SW 1271 (cell line): ENCODE measurements at places on chromosomes 13 and 19.

DNA sequence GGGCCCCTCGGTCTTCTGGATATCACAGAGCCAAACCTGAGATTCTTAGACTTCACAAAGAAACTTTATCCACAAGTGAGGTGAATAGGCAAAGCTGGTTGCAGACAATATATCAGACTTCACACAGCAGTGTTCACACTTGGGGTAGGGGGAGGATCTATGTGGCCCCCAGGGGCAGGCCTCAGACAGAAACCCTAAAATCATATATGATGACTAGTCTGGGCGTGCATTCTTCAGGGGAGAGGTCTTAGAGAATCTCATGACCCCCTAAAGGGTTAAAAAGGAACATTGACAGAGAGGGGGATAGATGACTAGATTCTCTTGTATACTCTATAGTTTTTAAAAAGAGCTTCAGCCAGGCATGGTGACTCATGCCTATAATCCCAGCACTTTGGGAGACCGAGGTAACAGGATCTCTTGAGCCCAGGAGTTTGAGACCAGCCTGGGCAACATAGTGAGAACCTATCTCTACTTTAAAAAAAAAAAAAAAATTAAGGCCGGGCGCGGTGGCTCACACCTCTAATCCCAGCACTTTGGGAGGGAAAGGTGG is 2.8 kb downstream of the TYROBP start:
- no peak for DNase-seq

DNA sequence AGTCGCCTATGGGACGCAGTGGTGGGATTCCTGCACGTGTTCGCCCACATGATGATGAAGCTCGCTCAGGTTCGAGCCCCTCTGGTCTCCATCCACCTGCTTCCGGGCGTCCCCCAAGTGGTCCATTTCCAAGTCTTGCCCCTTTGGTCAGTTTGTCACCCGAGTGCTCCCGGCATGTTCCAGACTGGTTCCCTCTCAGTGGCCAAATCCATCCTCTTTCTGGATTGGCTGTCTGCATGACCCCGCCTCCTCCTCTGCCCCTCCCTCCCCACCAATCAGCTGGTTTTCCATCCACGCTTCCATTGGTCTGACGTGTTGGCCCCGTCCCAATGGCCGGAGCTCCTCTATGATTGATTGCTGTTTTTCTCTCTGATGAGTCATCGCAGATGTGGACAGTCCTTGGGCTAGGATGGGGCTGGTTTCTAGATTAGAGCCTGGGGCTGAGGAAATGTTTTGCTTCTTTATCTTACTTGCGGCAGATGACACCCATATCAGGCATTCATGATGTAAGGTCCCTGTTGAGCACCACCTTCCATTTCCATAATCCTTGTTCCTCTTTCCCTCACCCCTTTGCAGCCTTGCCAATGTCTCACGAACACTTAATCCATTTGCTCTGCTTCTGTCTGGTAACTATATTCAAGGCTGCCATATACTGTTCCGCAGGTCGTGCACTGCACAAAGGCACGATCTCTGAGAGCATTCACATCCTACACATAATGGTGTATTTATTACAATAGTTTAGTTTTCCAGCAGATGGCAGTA is 73.8 kb downstream of the MAP4K1 start:
- DNase-seq, result peak; percentile 32

- no peak for DNase-seq
Observed at GRCh38 chr19:18232540-18233223, 6.4 kb upstream of the PDE4C start.

- DNase-seq, result no peak
Observed at GRCh38 chr13:97561182-97561581, 127.2 kb downstream of the RAP2A start.

DNA sequence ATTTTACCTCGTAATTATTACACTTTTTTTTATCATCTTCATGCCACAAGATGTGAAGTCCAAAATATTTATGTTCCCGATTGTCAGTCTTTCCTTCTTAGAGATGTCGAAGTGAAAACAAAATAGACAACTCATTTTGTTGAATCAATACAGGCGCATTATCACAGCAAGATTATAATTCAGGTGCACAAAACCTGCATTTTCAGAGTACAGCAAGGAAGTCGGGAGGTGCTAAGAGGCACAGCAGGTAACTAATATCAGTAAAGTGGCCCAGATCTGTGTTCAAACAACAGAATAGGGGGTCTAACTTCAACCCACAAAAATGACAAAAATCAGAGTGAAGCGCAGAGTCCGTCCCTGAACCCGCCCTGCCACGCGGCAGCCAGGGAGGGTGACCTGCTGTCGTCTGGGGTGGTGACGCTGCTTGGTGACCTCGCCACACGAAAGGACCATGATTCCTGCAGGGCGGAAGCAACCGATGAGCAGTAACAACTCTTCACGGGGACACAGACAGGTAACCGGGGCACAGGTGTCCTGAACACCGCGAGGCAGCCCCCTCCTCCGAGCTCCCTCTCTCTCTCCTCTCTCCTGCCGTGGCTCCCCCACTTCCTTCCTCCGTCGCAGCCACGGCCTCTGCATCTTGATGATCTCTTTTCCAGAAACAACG is 50.9 kb upstream of the SPACA7 start:
- DNase-seq, result no peak

DNA sequence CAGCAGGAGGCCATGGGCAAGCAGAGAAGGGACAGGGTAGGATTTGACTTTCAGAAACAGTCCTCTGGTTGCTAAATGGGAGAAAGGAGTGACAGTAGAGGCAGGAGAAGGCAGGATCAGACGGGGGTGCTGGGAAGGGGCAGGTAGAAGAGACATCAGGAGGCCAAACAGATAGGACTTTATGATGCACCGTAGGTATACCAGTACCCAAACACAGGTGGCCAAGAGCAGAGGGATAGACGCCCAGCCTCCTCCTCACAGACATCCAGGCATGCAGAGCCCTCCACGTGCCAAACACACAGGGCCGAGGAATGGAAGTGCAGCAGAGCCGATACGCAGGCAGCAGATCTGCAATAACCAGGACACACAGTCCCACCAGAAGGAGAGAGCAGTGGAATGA is 1.3 kb upstream of the AXL start:
- no peak for DNase-seq

DNA sequence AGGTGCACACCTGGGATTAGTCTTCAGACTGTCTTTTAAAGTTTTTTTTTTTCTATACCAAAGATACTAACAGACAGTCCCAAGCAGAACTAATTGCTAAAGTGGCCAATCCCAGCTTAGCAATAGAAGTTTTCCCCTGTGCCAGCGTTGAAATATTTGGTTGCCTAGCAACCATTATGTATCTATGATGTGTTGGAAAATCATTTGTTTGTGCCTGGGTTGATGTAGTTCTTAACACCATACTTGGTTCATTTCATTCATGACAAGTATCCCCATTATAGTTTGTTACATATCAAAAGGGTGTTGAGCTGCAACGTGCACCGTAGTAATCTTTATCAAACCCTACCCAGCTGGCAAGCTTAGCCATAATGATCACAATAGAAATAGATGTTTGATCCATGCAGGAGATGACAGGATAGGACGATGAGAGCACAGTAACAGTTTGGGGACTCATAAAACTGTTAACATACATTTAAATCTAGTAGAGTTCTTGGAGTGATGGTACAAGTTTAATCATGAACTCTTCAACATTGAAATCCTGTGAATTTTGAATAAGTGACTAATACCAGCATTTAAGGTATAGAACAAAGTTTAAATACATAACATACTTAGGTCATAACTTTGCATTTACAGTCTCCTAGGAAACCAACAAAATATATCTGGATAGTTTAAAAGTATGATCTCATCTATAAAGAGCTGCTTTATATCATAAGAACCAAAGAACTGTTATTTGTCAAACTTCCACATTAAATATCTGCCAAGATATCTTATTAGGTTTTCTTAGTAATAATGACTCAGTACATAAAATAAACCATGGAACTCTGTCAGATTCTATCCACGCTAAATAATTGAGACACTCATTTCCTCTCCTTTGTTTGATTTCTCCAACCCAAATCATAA is 73.4 kb downstream of the MBNL2 start:
- peak; percentile 45 for DNase-seq

DNA sequence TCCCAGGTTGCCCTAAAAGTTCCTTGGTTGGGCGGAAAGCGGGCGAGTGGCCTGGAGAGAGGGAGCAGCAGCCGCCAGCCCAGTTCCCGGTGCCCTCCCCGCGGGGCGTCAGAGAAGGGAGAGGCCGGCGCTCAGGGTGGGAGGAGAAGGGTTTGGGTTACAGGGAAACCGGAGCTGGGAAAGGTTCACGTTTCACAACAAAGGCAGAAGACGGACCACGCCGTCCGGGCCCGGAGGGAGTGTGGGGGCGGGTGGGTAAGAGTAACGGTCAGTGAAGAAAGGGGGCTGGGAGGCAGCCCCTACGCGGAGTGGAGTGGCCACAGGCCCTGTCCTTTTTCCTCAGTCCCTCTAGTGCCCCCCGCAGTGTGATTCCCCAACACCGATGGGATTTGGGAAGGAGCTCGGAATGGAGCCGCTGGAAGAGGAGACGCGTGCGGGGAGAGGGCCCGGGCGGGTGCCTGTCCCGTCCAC is 1.6 kb downstream of the SIX5 start:
- no peak for DNase-seq

DNA sequence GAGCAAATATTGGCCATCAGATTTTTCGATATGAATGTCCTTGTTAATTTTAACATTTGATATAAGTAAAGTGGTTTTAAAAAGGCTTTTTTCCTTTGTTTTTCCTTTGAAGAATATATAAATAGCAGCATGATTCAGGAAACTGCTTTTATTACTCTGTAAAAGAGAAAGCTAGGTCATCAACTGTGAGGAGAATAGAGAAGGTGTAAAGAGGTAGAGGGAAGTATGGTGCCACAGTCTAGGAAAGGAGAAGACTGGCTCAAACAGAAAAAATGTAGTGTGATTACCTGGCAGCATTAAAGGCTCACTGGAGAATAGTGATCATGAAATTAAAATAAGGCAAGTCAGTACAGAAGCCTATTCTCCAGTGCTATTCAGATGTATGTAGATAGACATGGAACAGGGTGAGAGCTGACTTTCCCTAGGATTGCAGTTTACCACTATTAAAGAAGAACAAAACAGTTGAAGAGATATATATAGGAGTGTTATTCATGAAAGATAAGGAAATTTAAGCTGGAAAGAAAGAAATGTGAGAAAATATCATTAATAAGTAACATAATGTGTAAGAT is 1115.9 kb upstream of the PCDH9 start:
- no peak for DNase-seq

GRCh38 chr19:16516381-16516780 is 20.2 kb downstream of the C19orf44 start:
- no peak for DNase-seq

- no peak for DNase-seq
Observed at GRCh38 chr13:44874886-44875630, 114.2 kb downstream of the NUFIP1 start.

GRCh38 chr13:113283904-113284303 is 13.1 kb upstream of the LAMP1 start:
- DNase-seq, result no peak

DNA sequence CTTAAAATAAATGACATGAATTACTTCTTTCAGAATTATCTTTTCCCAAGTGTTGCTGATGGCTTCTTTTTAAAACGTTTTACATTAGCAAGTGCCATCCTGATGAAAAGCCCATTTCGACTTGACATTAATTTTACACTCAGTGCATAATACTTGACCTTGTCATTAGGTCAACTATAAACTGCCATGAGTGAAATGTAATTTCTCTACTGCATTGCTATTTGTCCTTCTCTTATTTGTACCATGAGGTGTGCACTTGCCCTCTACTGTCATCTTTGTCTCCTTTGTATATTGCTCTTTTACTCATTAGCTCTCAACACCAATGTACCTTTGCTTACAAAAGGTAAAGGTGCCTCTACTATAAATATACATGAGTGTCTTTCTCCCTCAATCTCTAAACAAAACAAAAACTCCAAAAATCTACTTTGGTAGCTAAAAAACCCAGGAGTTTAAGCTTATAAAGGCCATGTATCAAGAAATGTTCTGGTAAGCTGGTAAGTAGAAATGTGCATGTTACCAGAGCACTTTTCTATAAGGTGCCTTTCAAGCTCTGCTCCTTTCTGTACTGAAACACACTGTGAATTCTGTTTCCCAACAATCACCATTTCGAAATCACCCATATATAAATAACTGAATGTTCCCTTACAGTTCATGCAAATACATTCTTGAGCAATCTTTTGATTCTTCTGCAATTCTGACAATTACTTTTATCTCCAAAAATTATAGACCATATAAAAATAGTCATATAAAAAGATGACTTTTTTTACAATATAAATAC is 351.4 kb downstream of the SLITRK5 start:
- DNase-seq, result no peak

- DNase-seq, result no peak
Observed at GRCh38 chr13:76350399-76350798, 535.8 kb downstream of the KCTD12 start.

- no peak for DNase-seq
Observed at GRCh38 chr13:108185223-108185622, 30.1 kb downstream of the LIG4 start.

DNA sequence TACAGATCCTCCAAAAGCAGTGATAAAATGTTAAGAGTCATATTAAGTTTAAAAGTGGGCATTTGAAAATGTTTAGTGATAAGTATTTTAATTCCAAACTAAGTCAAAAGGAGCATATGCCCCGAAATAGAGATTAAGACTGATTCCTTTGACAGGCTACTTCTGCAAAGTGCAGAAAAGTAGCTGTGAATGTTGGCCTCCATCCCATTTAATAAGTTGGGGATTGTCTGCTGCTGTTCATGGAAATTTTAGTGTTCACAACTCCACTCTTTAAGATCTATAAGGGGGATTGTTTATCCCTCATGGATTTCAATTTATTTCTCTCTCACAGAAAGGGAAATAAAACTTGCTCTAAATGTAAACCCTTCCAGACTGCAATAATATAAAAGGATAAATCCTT is 278.3 kb downstream of the KCTD12 start:
- DNase-seq, result no peak

GRCh38 chr19:51434456-51434855 is 17.0 kb upstream of the SIGLEC10 start:
- no peak for DNase-seq
